ENCODE measurements at places on chromosomes 16 and 17.

- DNase-seq: no peak
Measured at GRCh38 chr17:56876766-56877179, 37.1 kb downstream of the TRIM25 start.

- DNase-seq: no peak
Measured at GRCh38 chr17:14372905-14373613, 72.2 kb downstream of the HS3ST3B1 start.

- no peak for DNase-seq
Measured at GRCh38 chr17:68182011-68182306, 65.9 kb upstream of the AMZ2 start.

DNA sequence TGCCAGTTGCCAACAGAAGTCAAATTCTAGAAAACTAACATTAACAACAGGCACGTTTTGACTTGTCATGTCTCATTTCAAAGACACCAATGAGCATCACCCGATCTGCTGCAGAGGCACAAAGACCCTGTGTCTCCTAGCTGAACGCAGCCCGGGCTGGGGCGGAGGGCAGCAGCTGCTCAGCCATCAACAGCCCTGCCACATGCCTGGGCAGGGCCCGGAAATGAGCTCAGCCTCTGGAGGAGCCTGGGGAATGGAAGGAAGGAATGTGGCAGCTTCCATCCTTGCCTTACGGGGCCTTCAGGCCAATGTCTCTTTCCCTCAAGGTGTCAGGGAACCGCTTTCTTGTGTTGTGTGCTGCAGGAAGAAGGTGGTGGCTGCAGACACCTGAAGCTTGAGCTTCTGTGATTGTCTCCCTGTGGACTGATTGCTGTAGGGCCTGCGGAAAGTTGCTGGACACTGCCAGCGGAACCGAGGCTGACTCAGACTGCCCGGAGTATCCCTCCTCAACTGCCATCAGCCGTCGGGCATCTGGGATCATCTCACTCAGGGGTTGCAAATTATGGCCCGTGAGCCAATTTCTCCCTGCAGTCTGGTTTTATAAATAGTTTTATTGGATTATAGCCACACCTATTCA is 7.3 kb downstream of the CDH13 start:
- no peak for DNase-seq

DNA sequence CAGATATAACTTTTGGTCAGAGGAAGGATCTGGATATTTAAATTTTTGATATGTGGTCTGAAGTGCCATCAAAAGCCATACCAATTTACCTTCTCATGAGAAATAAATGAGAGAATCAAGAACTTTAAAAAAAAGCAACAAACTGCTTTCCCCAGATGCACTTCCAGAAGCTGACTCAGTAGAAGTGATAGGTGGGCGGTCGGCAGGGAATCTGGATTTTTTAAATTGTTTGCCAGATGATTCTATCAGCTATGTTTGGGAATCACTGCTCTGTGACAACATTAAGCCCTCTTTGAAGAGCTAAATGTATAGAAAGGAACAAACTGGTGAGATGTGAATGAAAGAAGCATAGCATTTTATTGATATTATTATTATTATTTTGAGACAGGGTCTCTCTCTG is 19.2 kb downstream of the CDH3 start:
- DNase-seq: no peak

GRCh38 chr17:16915752-16916556 is 56.0 kb downstream of the TNFRSF13B start:
- DNase-seq: no peak

DNA sequence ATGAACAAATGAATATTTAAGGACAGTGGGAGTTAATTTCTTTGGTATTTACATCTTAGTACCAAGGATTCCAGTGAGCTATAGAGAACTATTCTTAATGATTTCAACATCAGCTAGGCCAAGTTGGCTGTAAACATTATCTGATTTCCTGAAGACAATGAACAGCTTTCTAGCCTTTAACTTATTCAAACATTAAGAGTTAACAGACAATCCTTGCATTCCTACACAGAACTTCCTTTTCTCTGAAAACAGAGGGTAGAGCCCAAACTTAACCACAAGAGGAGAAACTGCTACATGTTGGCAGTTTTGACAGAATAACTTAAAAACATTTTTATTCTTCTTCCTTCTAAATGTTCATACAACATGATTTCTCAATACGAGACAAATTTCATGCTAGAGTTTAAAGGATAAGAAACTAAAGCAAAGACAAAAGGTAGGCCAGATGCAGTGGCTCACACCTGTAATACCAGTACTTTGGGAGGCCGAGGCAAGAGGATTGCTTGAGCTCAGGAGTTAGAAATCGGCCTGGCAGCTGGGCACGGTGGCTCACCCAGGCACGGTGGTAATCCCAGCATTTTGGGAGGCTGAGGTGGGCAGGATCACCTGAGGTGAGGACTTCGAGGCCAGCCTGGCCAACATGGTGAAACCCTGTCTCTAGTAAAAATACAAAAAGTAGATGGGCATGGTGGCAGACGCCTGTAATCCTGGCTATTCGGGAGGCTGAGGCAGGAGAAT is 4.4 kb downstream of the CRLF3 start:
- DNase-seq: no peak

DNA sequence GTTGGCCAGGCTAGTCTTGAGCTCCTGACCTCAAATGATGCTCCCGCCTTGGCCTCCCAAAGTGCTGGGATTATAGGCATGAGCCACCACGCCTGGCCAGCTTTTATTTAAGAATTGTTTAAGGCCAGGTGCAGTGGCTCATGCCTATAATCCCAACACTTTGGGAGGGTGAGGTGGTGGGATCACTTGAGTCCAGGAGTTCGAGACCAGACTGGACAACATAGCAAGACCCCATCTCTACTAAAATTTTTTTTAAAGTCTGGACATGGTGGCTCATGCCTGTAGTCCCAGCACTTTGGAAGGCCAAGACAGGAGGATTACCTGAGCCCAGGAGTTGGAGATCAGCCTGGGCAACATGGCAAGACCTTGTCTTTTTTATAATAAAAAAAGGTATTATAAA is 5.2 kb downstream of the PLXDC1 start:
- no peak for DNase-seq

GRCh38 chr17:44348234-44348987 is 3.3 kb downstream of the GRN start:
- DNase-seq: no peak

DNA sequence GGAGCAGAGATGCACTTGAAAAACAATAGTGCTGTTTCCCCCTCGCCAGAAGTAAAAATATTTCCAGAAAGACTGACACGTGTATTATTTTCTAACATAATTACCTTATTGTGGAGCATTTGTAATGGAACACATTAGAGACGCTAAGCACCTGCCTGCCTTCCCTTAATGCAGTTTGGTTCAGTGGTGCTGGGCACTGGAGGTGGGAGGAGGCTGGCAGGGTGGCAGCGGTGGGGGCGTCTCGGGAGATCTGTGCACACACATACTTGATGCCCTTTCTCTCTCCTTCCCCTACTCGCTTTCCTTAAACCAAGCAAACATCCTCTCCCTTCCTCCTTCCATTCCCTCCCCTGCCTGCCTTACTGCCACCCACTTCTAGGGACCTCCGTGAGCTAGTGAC is 156.6 kb upstream of the SDK2 start:
- no peak for DNase-seq

GRCh38 chr17:58576679-58577367 is 62.4 kb upstream of the MTMR4 start:
- DNase-seq: no peak

All from activated CD8-positive, alpha-beta memory T cell treated with anti-CD3 and anti-CD28 coated beads for 1 hour (primary cell).